Stimulated activated effector memory CD8-positive, alpha-beta T cell treated with anti-CD3 and anti-CD28 coated beads, Interleukin-12 subunit alpha, Interleukin-12 subunit beta, amount 100 ng/mL, for 72 hours (primary cell): ENCODE measurements at places on chromosomes 2 and 18.

DNA sequence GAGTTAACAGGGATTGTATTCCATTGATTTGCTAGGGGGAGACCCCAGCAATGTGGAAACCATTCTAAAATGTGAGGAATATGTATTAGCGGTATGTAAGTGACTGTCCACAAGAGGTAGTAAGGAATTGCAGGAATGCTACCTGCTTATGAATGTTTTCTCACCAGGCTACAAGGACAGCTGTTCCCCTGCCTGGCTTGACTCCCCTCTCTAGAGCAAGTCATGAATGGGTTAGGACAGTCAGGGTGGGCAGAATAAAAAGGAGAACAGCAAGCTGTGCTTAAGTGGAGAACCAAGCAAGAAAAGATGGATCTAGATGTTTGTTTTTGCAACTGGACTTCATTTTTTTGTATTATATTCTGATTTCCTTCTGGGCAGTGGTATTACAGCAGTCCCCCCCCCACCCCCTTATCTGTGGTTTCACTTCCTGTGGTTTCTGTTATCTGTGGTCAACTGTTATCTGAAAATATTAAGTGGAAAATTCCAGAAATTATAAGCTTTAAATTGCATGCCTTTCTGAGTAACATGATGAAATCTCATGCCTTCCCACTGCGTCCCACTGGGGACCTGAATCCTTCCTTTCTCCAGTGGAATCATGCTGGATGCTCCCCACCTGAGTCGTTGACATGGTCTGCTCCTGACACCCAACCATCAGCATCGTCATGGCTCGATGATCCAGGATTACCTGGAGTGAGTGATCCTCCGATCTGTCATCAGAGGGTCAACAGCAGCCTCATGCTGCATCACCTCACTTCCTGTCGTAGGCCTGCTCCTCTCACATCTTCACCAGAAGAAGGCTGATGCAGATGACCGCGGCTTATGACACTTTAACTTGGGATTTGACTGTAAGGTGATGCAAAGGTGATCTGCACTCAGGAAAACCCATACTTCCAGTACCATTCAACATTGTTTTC, 52.2 kb downstream of the VAPA start:
- DNase-seq = no peak

- no peak for DNase-seq
Measured at GRCh38 chr2:178677599-178677998, 129.6 kb downstream of the TTN start.

- DNase-seq = no peak
Measured at GRCh38 chr2:124241-124880, 78.1 kb upstream of the FAM110C start.

DNA sequence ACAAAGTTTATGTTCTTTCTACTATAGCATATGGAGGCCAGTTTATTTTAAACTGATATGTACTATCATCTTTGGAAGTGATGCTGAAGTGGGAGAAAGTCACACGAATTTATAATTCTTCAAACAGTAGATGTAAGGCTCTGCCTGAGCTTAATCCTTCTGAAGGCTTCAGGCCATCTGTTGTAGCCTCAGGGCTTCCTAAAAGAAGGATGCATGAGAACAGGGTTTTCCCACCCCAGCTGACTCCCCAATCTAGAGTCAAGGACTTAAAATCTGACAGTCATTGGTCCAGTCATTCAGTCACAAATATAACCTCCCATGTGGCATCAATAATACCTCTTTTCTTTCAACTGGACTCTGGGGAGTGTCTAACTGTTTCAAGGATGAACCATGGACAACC, 330.5 kb downstream of the KCNS3 start:
- no peak for DNase-seq

- DNase-seq = no peak
Measured at GRCh38 chr18:24214144-24214543, 75.3 kb downstream of the CABYR start.

GRCh38 chr2:152319822-152320570, 15.0 kb upstream of the FMNL2 start:
- DNase-seq = no peak

GRCh38 chr2:231710799-231711676, 2.7 kb downstream of the PTMA start:
- peak; percentile 30 for DNase-seq

GRCh38 chr2:239813261-239814115, 211.7 kb downstream of the NDUFA10 start:
- no peak for DNase-seq

DNA sequence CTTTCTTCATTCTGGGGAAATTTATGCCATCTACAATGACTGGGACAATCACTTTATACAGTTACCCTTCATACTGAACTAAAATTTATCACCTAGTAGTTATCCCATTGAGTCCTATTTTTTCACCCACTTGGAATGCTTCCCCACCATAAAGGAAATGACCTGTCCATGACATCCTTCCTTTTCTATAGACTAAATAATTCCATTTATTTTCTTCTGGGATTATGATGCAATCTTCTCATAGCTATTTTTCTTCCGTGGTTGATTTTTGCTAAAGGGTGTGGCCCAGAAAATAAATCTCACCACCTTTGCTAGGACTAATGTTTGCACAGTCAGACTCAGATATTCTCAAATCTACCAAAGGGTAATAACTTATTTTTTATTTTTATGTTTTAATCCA, 186.1 kb upstream of the NRXN1 start:
- no peak for DNase-seq

- no peak for DNase-seq
Measured at GRCh38 chr2:239942090-239942489, 83.1 kb downstream of the NDUFA10 start.

DNA sequence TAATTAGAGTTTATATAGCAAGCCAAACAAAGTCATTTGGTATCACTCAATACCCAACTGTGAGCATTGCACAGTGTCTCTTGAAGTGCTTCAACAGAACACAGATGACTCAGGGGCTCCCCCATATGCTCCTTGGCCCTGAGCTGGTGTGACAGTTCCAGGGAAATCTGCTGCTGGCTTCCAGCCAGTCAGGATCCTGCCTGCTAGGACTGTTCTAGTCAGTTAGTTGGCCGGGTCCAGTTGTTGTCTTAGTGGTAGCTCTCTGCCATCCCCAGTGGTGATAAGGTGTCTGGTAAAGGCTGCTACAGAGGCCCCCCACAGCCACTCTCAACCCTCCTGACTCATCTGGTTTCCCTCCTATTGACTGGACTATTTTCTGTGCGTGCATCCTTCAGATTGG, 100.3 kb downstream of the IRS1 start:
- DNase-seq = no peak

DNA sequence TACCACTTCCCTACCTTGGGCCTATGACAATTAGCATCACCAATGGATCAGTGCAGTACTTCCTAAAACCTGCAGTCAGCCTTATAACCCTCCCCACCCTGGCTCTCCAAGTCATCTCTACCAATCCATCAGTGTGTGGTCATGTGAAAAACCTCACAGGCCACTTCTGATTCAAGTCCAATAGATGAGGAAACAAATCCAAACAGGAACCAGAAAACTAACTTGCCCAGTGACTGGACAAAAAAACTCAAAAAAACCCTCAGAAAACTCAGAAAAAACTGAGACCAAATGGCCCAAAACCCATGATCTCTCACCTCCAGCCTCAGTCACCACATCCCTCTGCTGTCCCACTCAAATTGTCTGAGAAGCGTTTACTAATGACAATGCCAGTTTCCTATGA, 43.3 kb downstream of the TGFA start:
- DNase-seq = no peak

- no peak for DNase-seq
Measured at GRCh38 chr2:196718419-196719109, 79.0 kb downstream of the CCDC150 start.

- DNase-seq = no peak
Measured at GRCh38 chr2:181459621-181460021, 2.4 kb downstream of the ITGA4 start.

GRCh38 chr18:79399275-79400081, 3.7 kb downstream of the NFATC1 start:
- DNase-seq = no peak

DNA sequence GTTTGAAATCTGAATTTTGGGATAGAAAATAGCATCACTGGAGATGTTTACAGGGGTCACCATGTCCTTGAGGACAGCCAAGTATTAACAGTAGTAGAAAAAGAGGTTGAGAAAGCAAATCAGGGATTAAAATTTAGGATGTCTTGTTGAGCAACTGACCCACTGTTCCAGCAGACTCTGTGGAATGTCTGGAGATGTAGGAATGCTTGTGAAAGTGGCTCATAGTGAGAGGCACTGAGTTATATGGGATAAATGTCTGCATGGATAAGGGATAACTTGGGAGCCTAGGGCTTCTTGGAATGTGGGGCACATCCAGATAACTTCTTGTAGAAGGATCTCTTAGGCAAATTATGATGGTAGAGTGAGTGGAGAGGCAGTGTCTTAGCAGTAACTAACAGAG, 495.0 kb downstream of the TMX3 start:
- no peak for DNase-seq
